ENCODE measurements at places on chromosomes 1 and 21.

DNA sequence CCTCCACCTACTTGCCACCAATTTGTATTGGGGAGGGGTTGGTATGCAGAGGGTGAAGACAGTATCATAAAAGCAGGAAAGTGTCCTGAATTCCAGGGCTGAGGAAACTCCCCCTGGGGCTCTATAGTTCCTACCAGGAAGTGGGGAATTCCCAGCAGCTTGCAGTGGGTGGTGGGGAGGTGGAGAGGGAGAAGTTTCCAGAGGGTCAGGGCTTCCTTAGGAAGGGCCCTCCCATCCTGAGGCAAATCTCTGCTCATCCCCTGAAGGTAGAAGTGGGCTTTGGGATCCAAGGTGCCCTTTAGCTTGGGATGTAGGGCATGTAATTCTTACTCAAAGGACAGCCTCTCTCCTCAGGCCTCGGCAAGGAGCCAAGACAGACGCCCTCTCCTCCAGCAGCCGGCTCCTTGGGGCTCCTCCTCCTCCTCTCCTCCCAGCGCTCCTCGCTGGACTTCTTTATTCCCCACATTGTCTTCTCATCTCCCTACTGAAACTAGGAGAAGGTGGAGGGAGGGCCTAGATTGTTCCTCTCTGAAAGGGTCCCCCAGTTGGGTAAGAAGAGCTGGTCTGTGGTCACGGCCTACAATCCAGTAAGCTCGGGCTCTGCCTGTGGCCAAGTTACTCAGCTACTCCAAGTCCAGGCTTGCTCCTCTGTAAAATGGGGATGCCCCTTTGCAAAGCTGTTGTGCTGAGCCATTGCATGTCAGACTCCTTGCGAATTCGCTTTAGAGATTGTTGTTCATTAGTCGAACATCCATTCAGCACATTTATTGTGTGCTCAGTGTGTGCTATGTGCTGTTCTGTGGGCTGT, 17.9 kb upstream of the CSF1 start:
- peak; percentile 39 for DNase-seq

DNA sequence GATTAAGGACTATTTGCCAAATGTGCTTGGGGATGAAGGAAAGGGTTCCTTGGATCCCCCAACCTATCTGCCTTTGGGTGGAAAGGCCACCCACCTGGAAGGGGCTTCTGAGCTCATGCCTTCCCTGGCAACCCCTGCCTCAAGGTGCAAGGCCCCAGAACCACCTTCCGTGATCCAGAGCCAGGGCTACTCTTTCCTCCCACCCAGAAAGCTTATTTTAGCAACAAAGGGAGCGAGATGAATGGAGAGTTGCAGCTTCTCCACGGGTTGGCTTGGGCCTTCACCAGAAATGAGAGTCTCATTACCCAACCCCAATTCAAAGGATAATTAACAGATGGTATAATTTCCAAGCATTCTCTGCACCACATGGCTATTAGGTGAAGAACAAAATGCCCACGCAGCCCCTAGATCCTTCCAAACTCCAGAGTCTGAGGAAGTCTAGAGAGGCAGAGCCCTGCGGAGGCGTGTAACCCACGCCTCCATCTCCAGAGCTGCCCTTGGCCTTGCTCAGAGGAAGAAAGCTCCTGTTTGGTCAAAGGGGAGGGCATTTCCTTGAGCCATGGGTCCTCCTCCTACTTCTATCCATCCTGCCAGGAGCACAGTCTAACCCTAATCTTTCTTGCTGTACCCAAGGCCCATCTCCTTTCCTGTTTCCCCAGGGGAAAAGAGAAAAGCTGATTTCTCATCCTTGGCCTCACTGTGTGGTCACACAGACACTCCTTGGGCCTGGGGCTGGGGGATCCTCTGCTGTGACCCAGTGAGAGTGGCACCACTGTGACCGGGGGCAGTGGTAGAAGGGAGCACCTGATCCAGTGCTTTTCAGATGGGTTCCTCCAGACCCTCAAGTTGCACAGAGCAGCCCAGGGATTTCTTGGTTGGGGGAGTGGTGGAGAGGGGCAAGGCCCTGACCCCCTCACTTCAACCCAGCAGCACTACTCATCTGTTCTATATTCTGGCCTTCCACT, 1.7 kb upstream of the CELSR2 start:
- no peak for DNase-seq

- DNase-seq = peak; percentile 50
These were observed 9.9 kb downstream of the TOR1AIP2 start for GRCh38 chr1:179867493-179868330.

- DNase-seq = no peak
These were observed 478.3 kb downstream of the COL11A1 start for GRCh38 chr1:102630041-102630440.

DNA sequence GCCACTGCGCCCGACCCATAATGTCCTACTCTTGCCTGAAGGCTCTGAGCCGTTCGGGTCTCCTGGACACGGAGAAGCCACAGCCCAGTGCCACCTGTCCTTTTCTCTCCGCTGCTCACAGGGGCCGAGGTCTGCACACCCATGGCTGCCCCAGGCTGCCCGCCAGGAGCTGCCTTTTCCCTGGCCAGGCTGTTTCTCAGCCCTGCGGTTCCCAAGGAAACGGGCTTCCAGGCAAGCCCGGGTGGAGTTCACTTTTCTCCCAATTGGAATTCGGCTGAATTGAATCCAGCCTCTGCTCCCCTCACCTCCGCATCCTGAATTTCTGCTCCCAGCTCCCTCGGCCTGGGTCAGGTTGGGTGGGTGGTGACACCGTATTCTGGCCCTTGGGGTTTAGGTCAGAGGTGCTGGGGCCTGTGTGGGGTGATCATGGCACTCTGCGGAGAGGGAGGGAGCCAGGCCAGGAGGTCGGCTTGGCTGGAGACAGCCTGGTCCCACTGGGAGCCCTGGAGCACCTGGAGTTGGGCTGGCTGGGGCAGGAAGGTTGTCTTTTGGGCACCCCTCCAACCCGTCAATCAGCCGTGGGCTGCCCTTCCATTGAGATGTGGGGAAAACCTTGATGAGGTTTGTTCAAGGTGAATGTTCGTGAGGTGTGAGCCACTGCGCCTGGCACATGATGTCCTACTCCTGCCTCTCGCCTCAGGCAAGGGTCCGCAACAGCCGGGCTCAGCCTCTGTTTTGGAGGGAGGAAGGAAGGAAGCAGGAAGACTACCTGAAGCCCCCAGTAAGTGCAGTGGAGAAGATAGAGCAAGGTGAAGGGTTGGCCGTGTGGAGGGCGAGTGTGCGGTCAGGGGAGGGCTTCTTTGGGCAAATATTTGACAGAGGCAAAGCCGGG, 25.1 kb downstream of the RRP1 start:
- no peak for DNase-seq

- no peak for DNase-seq
These were observed 5.6 kb downstream of the TMEM234 start for GRCh38 chr1:32216566-32216965.

GRCh38 chr21:45017039-45017960, 57.1 kb upstream of the ADARB1 start:
- no peak for DNase-seq

DNA sequence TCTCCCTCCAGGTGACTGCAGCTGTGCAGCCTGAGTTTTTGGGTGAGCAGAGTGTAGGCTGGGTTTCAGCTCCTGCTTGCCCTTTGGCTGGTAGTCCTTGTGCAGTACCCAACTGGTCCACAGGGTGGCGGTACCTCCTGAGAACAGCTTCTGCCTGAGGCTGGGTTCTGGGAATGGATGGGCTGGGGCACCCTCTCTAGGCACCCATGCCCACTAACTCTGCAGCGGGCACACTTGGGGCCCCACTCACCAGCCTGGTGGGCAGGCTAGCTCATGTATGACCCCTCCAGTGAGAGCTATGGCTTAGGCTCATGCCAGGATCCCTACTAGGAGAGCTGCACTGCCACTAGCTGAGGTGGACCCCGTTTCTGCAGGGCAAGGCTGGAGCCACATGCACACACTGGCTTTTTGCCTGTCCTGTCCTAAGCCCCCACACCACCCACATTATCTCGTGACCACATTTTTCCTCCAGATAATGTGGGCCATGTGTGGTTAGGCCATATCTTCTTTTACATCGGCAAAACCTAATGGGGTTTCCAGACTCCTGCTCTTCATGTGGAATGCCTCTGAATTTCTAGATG, 15.5 kb upstream of the GSTM4 start:
- peak; percentile 70 for DNase-seq

GRCh38 chr1:90946630-90947029, 75.2 kb downstream of the ZNF644 start:
- DNase-seq = no peak

DNA sequence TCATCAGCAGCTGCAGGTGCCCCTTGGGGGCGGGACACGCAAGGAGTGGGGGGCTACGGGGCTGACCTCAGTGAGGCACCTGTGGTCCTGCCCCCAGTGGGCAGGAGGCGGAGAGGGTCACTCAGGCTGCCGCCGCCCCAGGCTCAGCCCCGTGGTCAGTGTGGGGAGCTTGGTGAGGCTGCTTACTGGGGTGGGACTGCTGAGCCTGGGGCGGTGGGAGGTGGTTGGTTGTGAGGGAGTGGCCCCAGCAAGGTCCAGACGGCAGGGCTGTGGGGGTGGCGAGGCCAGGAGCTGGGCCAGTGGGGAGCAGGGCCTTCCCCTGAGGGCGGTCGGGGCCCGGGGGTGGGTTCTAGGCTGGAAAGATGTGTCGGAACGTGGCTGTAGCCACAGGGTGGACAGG, 14.3 kb downstream of the PFKL start:
- DNase-seq = no peak

- DNase-seq = peak; percentile 42
These were observed 90.8 kb upstream of the CCDC190 start for GRCh38 chr1:162951553-162952315.

DNA sequence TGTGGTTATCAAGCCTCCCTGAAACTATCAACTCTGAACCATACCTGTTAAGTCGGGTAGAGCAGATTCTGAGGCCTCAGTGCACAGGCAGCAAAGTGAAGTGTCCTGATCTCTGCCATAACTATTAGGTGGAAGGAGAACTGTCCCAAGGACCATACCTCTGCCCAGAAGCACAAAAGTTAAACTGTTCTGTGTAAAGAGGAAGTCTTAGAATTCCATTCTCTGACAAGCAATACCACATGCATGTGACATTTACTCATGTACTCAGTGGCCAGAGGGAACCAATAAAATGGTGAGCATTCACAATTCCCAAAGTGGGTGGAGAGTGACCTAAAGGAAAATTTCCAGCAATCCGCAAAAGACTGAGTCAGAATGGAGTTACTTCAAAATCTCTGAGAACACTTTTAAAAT, 61.0 kb downstream of the TOR3A start:
- peak; percentile 97 for DNase-seq

GRCh38 chr1:53617851-53618499, 121.0 kb downstream of the GLIS1 start:
- no peak for DNase-seq

DNA sequence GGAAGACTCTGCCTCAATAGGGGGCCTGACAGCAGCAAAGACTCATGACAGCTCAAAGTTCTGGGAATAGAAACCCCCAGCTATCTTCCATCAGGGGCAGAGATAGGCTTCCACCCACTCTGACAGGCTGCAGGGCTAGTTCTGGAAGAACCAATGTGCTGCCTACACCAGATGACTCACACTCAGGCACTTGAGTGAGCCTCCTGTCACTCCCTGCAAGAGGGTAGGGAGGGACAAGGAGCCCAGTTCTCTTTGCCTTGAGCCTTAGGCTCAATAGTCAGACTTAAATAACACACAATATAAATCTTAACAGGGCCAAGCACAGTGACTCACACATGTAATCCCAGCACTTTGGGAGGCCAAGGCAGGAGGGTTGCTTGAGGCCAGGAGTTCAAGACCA, 386.4 kb downstream of the HHAT start:
- peak; percentile 3 for DNase-seq

DNA sequence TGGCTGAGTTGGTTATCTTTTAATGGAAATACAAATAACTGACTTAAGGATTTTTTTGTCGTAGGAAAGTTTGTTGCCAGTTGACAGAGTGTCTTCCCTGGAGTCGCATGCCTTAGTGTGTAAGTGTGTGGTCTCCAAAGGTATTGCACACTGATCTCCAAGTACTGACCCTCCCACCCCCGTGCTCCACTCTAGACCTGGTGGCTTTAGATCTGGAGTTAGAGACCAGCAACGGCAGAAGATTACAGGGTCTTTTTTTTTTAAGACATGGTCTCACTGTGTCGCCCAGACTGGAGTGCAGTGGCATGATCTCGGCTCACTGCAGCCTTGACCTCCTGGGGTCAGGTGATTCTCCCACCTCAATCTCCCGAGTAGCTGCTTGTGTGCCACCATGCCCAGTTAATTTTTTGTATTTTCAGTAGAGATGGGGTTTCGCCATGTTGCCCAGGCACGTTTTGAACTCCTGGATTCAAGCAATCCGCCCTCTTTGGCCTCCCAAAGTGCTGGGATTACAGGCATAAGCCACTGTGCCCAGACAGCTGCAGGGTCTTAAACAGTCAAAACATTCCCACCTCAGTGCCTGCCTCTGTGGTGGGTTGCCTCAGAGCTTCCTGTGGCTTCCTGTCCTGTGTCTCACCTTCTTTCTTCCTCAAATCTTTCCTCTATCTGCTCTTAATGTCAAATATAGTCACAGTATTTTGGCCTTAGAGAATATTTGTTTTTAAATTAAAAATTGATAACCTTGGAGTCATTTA, 6.9 kb downstream of the TRAPPC10 start:
- DNase-seq = no peak

DNA sequence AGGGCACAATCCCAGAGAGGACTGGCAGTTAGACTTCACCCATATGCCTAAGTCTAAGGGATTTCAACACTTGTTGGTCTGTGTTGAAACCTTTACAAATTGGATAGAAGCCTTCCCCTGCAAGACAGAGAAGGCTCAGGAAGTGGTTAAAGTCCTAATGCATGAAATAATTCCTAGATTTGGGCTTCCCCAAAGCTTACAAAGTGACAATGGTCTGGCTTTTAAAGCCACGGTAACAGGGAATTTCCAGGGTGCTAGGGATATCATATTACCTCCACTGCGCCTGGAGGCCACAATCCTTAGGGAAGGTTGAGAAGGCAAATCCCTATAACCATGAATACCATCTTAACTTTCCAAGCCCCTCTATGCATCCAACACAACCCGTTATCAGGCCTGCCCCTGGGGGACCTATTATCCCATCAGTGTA, 3.3 kb upstream of the FMO4 start:
- no peak for DNase-seq

- DNase-seq = no peak
These were observed 218.6 kb downstream of the SLC44A5 start for GRCh38 chr1:75392278-75392677.

- DNase-seq = peak; percentile 60
These were observed 135.5 kb downstream of the TGFBR3 start for GRCh38 chr1:91750398-91750996.

DNA sequence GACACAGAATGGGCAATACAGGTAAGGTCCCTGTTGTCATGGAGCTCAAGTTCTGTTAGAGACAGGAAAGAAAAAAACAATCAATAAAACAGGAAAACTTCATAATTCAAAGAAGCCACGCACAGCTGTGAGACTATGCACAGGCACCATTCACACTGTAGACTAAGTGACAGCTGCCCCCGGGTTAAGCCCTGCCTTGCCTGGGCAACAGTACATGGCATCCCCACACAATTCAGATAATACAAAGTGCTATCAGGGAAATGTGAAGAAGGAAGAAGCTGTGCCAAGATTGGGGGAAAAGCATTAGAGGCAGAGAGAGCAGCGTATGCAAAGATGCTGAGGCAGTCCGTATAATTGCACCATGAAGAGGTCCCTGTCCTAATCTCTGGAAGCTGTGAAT, 9.0 kb upstream of the KCNE2 start:
- no peak for DNase-seq

- no peak for DNase-seq
These were observed 11.2 kb downstream of the RBM15 start for GRCh38 chr1:110350360-110350759.

- no peak for DNase-seq
These were observed 160.2 kb downstream of the ADSS2 start for GRCh38 chr1:244291236-244292201.

Data from amniotic epithelial cell (primary cell).